ENCODE measurements at places on chromosomes 12 and 14.

DNA sequence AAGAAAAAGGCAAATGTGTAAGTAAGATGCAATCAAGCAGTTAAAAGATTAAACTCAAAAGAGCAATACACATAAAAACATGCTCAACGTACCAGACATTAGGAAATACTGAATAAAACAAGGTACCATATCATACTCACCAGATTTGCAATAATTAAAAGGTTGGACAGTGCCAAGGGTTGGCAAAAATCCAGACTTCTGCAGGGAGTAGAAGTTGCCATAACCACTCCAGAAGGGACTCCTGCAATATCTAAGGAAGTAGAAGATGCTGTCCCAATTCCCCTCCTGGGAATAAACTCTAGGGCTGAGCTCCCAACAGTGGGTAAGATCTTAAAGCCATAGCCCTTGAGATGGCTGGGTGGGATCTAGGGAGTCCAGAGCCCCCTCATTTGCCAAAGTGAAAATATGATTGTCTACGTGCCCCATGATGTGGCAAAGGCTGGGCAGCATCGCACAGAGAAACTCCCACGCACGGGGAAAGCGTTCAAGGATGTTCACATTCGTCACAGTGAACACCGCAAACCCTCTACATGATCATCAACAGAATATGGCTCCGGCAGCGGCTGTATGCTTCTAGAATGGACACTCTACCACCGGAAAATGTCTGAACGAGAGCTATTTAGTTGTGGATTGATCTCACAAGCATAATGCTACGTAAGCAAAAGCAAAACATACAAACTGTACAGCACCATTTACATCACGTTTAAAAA is 12.3 kb downstream of the KCTD10 start:
- DNase-seq = no peak

DNA sequence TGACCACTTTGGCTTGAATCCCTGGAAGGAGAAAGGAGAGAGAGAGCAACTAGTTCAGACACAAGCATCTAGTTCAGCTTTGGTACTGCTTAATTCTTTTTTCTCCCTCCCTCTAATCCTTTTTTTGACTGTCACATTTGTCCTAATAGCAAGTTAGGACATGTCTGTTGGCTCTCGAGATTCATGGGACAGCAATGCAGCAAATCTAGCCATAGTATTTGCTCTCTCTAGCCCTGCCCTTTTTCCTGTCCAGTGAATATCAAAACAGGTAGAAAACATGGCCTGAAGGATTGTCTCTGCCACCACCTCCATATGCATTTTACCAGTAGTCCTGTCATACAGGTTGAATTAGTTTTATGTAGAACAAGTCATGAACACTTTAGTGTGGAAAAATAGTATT is 116.4 kb downstream of the PTPRB start:
- DNase-seq = no peak

- DNase-seq = no peak
Measured at GRCh38 chr14:28406196-28406595, 360.4 kb upstream of the FOXG1 start.

DNA sequence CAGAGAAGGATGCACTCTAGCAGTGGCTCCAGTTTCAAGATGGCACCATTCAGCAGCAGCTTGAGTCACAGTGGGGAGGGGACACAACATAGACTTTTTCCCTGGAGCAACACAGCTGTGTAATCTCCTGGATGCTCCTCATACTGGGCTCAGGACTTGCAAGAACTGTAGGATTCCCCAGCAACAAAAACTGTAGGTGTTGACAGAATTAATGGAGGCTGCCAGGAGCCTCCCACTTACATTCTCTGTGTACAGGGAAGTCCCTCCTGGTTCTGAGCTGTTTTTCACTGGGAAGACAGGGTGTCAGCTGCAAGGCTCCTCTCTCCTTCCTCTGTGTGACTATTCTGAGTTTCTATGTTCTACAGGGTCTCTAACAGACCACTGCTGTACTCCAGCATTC is 217.9 kb downstream of the KIF21A start:
- DNase-seq = no peak

- no peak for DNase-seq
Measured at GRCh38 chr14:67396381-67396970, 15.5 kb downstream of the PLEK2 start.

DNA sequence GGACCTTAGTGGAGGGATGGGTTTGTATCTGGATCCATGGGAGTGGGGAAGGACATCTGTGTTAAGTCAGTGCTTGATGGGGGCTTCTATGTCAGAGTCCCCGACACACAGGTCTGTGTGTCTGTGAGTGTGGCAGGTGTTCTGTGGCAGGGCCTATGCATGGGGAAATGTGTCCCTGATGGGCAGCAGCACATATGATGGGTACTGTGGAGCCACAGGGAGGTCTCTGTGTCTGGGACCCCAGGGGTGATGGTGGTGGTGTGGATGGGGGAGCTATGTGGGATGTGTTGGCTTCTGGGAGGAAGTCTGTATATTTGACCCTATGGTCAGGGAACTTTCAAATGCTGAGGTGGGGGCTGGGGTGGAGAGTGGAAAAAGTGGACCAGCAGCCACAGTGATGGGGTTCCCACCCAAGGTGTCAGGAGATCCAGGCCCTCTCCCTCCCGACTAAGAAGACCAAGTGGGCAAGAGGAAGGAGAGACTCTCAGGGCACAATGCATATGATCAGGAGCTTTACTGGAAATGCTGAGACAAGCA is 16.5 kb downstream of the KRT7 start:
- DNase-seq = no peak

DNA sequence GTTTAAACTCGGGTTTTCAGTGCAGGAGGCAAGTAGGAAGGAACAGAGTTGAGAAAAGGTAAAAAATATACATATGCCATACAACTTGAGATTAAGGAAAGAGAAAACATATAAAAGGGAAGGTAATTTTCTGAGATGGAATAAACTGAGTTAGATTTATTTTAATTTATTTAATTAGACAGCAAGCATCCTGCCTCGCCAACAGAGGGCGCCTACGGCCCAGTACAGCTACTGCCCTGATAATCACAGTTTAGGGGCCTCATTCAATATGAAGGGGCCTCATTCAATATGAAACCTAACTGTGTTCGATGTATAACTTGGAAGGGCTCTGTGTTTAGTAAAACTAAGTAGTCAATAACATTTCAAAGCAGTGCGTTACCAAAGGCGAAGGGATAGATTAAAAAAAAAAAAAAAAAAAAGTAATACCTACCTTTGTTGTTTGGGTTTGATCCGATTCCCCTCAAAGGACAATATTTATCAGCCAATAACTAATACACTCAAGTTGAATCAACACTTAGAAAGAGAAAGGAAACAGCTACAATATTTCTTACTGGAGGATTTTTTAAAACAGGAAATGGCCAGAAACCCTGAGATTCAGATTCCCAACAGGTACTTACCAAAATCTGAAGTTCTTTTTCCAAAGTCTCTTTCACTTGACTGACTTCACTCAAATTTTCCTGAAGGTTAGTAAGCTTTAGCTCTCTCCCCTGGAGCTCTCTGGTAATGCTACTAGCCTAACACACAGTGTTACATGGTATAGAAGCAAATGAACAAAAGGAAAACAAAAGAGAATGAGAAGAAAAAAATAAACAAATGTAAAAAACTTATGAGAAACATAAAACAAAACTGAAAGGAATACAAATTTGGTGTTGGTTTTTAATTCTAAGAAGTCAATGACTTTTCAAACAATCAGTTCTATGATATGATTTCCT is 70.0 kb upstream of the VPS33A start:
- DNase-seq = peak; percentile 47

Measured in hepatocyte (in vitro differentiated cells).